ENCODE measurements at places on chromosomes 1 and 21.

DNA sequence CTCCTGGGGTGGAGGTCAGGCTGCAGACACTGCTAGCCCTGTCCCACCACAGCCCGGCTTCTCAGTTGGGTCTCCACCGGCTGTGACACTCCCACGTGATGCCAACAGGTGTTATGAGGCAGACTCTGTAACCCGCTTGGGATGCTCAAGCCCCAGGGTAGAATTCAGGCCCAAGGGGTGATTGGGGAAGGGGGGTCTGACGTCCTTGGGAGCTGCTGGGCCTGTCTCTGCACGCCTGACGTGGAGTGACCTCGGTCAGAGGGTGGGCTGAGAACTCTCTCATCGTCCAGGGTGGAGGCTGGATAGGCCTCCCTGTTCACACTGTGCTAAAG lies 7.7 kb upstream of the HES5 start:
- no peak for DNase-seq

DNA sequence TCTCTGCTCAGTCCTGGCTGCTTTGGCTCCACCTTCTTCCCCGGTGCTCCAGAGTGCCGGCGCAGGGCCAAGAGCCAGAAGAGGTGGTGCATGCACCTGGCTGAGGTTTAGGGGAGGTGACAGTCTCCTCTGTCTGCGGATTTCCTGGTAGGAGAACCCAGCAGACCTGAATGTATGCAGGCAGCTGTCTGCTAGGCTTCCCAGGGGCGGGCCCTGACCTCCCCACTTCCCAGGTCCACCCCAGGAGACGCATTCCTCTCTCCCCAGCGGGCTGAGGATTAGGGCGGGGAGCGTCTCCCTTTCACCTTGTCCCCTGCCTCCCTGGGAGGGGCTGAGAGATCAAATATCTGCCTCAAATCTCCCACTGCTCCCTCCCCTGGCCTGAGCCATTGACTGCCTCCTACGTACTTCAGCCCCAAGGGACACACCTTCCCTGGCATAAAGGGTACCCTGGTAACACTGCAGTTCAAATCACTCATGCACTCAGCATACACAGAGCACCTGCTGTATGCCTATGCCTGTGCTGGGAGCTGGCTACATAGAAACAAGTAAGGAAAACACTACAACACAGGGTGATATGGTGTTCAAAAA lies 27.5 kb downstream of the DMBX1 start:
- no peak for DNase-seq

DNA sequence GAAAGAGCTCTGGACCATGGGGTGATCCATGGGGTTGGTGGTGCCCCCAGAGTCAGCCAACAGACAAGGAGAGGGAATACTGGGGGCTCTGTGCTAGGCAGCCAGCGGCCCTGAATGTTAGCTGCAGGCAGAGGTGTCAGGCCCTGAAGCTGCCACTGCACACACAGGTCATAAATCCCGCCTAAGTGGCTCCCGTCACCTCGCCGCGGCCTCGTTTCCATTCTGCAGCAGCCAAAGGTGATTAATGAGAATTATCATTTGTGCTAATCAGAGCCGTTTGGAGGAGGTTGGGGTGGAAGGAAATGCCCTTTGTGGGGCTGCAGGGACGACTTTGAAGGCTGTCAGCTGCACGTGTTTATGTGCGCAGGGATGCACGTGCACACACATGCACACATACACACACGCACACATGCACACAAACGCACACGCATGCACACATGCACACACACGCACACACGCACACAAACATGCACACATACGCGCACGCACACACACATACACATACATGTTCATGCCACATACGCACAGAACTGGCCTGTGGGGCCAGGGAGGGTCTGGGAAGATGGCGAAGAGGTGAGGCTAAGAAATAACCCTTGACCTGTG lies 88.8 kb upstream of the ARHGEF16 start:
- DNase-seq, result no peak

GRCh38 chr1:71037829-71038620 lies 9.6 kb downstream of the PTGER3 start:
- DNase-seq, result no peak

GRCh38 chr21:25560891-25561290 lies 46.4 kb downstream of the MRPL39 start:
- DNase-seq, result no peak

- DNase-seq, result no peak
These were observed 22.1 kb downstream of the ARHGEF10L start for GRCh38 chr1:17561561-17561985.

DNA sequence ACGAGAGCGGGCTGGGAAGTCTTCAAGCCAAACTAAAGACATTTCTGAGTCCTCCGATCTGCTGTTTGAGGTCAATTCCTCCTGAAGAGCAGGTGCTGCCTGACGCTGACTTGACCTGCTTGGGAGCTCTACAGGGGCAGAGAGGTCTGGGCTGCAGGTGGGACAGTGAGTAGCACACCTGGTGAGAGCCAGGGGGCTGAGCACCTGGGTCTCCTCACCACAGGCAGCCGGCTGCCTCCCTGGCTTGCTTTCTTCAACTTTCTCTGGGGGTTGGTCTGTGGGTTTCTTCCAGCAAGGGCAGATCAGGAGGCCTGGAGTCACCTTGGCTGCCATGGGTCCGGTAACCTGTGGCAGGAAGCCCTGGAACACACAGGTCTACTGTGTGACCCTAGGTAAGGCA lies 107.4 kb upstream of the EDN2 start:
- no peak for DNase-seq

GRCh38 chr1:155245163-155245524 lies 10.1 kb downstream of the ENTREP3 start:
- DNase-seq, result no peak

- peak; percentile 53 for DNase-seq
These were observed 655.4 kb downstream of the LTN1 start for GRCh38 chr21:28337315-28337714.

GRCh38 chr1:23273450-23274133 lies 56.3 kb upstream of the HTR1D start:
- peak; percentile 35 for DNase-seq

- peak; percentile 40 for DNase-seq
These were observed 25.2 kb downstream of the FHAD1 start for GRCh38 chr1:15272009-15272781.

GRCh38 chr1:236489710-236490377 lies 33.9 kb upstream of the LGALS8 start:
- no peak for DNase-seq

GRCh38 chr1:231359113-231359512 lies 21.0 kb downstream of the SPRTN start:
- peak; percentile 55 for DNase-seq

DNA sequence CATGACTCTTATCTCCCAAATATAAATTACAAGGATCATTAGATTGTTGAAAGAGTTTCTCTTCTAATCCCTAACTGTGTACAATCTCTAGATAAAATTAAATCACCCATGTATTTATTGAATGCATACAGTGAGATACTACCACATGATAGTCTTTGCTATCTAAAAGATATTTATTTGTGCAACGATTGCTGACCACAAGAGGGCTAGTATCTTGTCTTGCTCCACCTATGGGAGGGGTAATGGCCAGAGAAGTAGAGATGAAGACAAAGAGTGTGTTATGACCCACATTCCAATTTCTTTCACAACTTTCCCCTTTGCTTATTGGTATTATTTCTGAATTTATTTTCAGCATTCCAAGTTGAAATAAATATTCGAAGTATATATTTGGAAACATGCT lies 13.7 kb downstream of the PYHIN1 start:
- DNase-seq, result no peak

DNA sequence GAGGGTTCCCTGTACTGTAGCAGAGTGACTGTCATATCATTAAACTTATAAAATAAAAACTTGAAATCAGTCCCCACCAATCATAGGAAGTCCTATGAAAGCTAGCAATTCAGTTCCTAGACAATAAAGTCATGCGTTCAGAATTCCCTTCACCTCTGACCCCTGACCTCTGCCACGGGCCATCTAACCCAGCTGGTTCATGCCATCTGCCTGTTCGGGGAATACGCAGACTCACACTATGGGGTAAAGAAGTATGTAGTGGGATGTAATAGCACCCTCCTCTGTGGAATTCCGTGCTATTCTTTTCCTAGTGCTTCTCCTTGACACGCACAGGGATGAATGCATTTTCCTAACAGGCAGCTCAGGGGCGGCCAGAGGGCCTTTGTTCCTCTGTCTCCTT lies 2.1 kb downstream of the GSTM4 start:
- DNase-seq, result no peak

DNA sequence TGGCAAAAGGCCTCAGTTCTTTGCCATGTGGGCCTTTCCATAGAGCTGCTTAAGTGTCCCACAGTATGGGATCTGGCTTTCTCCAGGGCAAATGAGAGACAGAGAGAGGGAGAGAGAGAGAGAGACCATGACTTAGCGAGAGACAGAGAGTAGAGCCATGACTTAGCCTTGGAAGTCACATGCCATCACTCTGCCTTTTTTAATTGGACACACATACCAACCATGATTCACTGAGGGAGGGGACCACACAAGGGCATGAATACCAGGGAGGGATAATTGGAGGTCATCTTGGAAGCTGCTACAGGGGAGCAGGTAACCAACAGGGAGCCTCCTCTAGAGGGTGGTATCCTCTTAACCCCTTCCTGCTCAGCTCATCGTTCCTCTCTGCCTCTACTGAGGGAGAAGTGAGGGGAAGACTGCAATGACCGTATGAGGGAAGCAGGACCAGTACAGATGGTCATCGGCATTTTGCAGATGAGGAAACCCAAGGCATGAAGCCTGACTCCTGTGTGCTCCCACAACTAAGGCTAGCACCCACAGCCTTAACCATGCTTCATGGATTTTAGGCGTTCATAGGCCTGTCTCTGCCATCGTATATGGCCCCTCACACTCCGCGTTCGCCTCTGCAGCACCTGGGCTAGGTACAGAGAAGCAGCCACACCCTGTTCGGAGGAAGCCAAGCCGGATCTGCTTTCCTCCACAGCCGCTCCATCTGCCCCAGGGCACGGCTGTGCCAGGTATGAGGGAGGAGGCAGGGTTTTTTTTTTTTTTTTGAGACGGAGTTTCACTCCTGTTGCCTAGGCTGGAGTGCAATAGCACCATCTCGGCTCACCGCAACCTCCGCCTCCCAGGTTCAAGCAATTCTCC lies 38.6 kb downstream of the MEF2D start:
- DNase-seq, result no peak

- DNase-seq, result no peak
These were observed 144.5 kb upstream of the TMEM51 start for GRCh38 chr1:15008783-15009729.

GRCh38 chr1:110734133-110734680 lies 59.5 kb upstream of the KCNA3 start:
- DNase-seq, result no peak

GRCh38 chr1:118862755-118863154 lies 125.4 kb downstream of the TBX15 start:
- peak; percentile 20 for DNase-seq

DNA sequence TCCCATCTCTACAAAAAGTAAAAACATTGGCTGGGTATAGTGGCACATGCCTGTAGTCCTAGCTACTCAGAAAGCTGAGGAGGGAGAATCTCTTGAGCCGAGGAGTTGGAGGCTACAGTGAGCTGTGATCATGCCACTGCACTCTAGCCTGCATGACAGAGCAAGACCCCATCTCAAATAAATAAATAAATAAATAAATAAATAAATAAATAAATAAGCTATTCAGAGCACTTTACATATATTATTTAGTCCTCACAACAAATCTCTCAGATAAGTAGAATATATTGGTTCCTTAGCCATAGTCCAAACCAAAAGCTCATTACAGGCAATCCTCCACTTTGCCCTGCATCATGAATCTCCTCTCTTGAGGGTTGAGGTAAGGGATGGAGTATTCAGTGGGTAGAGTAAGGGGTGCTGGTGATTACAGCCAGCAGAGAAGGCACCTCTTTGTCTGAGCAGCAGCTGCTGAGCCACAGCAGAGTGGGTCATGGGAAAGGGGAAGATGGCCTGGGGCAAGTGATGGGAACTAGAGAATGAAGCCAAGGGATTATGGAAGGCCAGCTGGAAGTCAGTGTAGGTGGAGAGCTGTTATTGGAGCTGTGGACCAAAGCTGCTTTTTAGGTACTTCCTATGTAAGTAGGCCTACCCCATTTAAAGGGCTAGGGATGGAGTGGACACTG lies 115.5 kb upstream of the ZNF644 start:
- DNase-seq, result no peak

- DNase-seq, result no peak
These were observed 14.8 kb upstream of the PIGM start for GRCh38 chr1:160046494-160047110.

- DNase-seq, result no peak
These were observed 55.3 kb downstream of the SETD4 start for GRCh38 chr21:36005018-36005417.

DNA sequence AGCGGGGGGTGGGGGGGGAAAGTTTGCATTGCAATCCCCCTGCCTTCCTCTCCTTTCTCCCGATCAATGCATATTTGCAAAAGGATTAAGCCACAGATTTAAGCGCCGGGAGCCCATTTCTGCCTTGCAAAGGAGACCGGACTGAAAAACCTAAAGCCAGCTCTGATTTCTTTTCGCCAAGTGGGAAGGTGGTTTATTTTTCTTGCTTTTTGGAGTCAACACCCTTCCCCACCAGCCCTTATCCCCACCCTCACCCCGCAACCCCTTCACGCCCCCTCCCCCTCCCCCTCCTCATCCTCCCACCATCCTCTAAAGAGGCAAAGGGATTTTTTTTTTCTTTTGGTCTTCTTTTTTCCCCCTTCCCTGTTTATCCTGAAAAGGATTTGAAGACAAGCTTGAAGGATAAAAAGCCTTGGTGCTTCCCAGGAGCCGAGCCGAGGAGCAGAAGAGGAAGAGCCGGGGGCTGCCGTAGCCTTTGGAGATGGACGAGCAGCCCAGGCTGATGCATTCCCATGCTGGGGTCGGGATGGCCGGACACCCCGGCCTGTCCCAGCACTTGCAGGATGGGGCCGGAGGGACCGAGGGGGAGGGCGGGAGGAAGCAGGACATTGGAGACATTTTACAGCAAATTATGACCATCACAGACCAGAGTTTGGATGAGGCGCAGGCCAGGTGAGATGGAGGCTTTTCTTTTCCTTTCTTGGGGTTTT lies 513 bp downstream of the PBX1 start:
- DNase-seq, result no peak

DNA sequence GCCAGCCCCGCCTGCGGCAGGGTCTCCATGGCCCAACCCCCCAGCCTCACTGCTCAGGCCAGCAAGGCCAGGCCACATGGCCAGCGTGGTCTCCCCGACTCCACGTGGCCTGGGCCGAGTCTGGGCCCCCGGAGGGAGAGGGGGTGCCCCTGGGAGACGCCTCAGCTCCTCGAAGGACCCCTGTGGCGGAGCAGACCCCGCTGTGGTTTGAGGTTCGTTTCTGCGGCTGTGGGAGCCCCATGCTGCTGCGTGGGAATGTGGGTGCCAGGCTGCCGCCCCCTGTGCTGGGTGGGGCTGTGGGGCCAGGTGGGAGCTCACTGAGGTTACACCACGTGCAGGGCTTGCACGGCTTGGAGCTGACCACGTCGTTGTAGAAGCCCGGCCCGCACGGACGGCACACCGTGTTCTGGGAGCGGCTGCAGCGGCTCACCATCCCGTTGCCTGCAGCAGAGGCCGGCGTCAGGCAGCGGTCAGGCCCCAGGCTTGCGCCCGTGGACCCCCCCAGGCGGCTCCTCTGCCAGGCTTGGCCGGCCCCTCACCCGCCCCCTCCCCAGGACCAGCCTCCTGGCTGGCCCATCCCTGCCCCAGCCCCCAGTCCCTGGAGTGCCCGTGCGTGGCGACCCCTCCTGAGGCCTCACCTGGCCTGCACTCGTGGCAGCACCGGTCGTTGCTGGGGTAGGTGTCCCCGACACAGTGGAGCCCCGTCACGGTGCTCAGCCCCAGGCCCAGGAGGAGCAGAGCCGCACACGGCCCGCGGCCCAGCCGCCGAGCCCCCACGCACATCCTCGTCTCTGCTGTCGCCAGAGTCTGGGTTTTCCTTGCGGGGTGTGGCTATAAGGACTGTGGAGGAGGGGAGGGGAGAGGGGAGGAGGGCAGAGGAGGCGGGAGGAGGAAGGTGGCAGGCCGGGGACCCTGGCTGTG lies at the start of gene TNFRSF4:
Gene TNFRSF4 (minus strand): TSS at position 809 of the 921 bp plus-strand sequence. CDS start 26 bp downstream, at position 783.
- no peak for DNase-seq

Data from fibroblast of skin of left biceps (primary cell).